ENCODE measurements at places on chromosomes 4 and X.

DNA sequence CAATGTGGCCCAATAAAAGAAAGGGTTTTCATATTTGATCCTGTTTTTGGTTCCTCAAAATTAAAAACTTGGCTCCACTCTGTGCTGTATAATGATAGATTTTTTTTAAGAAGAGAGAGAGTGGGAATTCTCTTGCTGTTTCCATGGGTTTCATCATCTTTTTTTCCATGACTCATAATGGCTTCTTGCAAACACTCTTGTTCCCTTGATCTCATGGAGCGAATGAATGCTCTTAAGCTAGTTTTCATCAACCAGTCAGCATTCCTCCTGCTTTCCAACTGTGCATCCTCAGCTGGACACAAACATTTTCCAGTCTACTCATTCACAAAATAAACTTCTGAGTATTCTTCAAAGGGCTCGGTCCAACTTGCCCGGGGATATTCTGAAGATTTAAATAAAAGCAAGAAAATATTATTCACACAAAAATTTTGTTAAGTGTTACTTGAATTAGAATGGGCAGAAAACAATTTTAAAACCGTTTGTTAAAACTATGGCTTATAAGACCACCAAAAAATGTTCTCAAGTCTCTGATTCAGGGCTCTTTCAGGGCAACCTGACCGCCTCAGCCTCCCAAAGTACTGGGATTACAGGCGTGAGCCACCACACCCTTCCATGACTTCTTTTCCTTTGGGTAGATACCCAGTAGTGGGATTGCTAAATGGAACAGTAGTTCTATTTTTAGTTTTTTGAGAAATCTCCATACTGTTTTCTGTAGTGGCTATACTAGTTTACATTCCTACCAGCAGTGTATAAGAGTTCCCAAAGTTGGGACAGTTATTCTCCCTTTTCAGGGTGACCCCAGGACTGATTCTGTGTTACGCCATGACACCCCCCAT lies 64.7 kb downstream of the TMEM156 start:
- no peak for DNase-seq

DNA sequence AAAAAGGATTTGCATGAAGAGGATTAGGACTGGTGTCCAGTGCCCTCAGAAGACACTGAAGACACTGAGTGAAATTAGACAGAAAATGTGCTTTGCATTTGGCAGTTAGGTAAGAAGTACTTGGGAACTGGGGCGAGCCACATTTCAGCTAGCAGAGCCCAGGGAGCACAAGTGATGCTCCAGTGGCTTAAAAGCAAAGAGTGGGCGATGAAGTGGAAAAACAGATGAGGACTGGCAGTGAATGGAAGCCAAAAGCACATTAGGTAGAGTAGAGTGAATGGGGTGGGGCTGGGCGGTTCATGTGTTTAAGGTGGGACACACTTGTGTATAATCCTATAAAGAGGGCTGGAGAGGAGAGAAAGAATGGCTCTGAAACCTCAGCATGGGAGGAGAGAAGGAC lies 18.4 kb downstream of the DCLK2 start:
- no peak for DNase-seq

DNA sequence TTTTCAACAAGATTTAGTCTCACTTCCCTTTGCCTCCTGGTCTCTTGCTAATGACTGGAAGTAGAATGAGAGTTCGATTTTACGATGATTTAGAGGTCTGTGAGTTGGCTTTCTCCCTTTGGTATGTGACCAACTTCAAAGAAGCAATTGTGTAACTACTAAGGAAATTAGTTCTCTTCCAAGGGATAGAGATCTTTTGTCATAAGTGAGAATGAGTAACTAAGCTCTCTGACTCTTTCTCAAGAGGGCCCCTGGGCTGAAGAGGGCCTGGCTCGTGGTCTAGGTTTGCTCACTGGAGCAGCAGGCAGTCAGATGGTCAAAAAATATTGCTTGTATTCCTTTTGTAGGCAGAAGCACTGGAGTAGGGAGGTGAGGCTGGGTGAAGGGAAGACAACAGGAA lies 176.3 kb downstream of the ENOX2 start:
- DNase-seq: no peak

DNA sequence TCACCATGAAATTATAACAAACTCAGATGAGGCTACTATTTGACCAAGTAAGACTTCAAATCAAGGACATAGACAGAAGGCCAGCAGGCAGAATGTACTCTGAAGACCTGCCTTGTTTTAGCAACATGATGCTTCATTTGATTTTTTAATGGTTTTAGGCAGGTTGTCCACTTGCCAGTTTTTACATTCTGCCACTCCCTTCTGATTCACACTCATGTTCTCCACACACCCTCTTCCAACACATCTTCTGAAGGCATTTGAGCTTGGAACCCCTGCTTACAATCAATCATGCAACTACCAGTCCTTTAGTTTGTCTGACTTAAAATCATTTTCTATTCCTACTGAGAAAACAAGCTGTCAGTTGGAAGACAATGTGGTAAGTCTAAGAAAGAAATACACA lies 114.9 kb upstream of the SMIM31 start:
- no peak for DNase-seq

DNA sequence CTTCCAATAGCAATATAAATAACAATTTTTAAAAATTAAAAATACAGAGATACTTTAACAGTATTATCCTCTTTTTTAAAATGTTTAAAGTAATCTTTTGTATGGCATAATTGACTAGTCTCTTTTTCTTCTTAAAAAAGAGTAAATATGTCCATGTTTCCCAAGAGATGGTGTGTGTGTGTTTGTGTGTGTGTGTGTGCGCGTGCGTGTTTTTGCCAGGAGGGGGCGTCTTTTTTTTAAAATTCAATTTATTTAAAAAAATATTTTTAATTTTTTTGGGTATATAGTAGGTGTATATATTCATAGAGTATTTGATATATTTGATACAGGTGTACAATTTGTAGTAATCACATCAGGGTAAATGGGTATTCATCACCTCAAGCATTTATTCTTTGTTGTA lies 1073.7 kb downstream of the PCDH7 start:
- no peak for DNase-seq

DNA sequence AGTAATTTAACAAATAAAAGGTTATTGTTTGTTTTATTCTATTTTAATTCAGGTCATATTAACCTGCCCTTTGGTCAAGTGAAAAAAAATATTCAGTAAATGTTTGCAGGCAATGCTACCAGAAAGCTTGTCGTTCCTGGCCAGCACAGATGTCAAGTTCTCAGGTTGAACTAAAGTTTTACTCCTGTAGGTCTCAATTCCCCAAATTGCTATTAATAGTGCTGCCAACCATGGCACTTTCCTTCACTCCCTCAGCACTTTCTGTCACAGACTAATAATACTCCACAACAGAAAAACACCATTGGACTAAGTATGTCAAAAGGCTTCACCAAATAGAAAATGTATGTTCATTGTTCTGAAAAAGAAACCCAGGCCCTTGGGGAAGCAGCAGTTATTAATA lies 79.2 kb upstream of the C4orf54 start:
- DNase-seq: no peak

DNA sequence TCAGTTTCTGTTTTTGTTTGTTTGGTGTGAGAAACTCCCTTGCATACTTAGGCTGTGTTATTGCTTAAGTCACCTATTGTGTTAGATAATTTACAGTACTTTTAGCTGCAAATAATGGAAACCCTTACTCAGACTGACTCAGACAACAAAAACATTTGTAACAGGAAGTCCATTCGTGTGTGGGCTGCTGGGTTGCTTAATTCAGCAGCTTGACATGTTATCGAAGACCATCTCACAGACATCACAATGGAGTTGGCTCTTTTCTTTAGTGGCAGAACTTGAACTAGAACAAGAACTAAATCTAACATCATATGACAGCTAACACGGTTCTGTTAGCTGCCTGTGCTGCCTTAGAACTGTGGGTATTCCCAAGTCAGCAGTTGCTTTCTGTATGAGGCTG lies 9.9 kb upstream of the GABRE start:
- no peak for DNase-seq

DNA sequence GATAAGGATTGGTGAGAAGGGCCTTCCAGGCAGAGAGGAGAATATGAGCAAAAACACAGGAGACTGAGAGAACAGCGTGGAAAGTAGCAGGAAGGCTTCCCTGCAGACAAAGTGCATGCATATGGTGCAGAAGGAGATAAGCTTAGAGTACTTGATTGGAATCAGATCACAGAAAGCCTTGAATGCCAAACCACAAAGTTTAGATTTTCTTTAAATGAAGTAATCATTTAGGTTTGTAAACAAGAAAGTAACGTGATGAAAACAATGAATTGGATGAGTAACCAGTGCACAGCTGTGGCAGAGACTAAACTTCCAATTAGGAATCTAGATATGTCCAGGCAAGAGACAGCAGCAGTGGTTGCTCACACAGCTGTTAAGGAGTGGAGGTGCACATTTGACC lies 83.8 kb upstream of the C1QTNF7 start:
- no peak for DNase-seq

DNA sequence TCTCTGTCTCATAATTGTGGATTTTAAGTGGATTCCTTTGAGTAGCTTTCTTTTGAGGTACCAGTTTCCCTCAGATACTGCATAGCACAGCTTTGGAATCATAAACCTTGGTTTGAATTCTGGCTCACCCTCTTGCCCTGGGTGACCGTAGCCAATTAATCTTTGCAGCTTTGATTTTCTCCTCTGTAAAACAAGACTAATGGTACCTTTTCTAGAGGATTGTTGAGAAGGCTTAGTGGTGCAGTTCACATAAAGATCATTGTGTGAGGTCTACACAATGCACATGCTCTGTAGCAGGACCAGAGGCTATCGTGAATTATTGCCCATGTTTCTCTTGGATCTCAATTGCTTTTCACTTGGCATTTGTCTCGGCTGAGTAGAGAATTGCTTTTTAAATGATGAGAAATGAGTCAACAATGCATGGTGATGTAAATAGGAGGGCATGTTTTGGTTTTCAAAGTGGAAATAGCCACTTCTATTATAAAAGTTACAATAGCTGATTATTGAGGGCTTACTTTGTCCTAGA lies 47.9 kb downstream of the TMEM131L start:
- DNase-seq: no peak

DNA sequence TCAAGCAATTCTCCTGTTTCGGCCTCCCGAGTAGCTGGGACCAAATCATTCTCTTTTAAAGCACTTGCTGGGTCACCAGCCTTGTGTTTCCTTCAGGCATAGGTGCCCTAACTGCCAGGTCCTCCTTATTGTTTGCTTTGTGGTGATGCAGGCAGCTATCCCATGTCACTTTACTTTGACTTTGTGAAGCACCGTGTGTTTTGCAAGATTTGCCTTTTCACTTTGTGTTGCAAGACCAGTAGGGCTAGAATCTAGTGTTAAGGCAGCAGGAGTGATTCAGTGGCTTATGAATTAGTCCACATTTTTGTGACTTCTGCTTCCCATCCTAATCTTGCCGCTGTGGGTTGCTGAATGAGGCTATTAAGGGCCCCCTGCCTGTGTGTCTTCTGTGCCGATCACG lies 20.2 kb downstream of the SYAP1 start:
- DNase-seq: no peak

DNA sequence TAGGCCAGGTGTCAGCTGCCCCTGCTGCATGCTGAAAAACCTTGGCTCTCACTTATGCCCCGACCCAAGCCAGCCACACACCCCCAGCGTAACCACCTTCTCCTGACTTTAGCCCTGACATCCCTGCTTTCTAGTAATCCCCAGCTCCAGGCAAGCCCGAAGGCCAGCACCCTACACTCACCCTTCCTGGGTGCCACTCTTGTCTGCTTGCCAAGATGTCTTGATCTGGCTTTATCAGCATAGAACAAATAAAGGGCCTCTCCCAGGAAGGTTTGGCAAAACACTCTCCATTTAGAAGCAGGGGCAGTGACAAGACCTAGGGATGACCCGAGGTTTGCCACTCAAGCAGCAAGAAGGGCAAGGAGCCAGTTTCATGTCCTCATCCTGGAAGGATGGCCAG lies 6.8 kb upstream of the MAP9 start:
- DNase-seq: no peak

DNA sequence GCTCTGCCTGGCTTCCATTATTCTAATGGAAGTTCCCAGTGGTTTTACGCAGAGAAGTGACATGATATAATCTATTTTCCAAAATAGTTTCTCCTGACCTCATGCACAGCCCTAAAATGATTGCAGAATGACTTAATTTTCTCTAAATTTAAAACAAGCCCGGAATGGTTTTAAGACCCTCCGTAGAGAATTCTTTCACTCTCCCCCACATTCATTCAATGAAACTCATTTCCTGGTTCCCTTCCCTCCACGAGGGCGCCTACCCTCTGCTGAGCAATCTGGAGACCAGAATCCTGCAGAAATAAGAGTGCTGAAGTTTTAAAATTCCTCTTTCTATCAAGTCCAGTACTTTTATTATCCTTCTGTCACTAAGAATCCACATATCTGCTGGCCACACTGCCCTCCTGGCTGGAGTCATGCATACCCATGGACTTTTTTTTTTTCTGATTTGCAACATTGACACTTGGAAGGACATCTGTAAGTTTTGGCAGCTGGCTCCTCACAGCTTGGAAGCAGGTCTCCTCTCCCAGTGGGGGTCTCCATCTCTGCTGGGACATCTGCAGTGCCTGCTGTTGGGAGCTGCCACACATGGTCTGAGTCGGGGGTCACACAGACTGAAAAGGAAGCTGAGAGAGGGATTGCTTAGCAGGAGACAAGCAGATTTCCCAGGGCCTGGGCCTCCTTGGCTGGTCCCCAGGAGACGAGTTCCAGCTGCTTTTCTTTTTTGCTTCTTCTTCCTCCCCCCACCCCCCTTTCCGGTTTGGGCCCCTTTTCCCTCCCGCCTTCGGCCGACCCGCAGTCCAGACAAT lies 86.1 kb downstream of the SOWAHB start:
- no peak for DNase-seq

DNA sequence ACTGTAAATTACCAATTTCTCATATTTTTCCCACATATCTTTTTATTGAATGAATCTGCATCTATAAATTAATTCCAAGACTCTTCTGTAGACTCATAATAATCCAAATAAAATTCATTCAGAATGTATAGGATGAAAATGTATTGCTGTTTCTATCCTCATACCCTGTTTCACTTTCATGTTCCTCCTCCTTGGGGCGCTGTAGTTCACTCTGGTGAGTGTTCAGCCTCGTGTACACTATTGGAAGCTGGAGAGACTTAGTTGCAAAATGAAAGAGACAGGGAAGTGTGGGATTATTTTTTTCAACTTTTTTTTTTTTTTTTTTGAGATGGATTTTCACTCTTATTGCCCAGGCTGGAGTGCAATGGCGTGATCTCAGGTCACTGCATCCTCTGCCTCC lies 296.1 kb downstream of the TLL1 start:
- DNase-seq: peak; percentile 2

DNA sequence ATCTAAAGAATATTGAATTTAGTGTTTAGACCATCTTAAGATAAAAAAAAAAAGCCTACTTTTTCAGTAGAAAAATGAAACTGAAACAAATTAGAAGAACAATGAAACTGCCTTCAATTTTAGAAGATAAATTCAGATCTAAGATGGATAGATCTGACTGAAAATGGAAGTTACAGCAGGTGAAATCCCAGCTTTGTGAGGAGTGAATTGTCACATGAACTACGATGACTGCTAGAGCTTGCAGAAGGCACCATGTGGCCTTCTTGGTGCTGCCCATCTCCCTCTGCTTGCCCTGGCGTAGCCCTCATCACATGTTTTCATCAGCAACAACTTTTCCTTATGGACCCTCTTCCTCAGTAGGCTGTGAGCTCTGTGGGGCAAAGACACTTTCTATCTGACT lies 51.4 kb upstream of the EMCN start:
- peak; percentile 12 for DNase-seq

- no peak for DNase-seq
Measured at GRCh38 chrX:16312761-16313623, 145.7 kb downstream of the MAGEB17 start.

- DNase-seq: no peak
Measured at GRCh38 chr4:100631281-100631968, 113.6 kb upstream of the EMCN start.
